Activated T-helper 1 cell treated with anti-CD3 and anti-CD28 coated beads, Interleukin-2, amount 50 U/mL, for 16 hours (primary cell): ENCODE measurements at places on chromosomes 3 and 15.

DNA sequence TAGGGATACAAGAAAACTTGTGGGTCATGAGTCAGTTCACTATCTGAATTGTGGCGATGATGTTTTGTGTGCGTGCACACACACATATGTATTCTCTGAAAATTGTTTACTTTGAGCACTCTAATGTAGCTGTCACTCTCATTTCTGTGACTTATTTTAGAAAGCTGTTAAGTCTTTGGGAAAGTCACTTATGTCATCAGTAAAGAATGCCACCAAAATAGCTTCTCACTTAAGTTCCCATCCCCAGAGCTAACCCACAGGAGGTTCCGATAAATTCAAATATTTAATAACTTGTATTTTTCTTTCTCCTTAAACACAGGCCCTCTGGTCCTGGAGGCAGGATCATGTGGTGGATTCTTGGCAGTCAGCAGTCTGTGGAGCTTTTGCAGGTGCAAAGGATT is 138.3 kb downstream of the LRIG1 start:
- no peak for DNase-seq

- no peak for DNase-seq
Observed at GRCh38 chr3:152254041-152254440, 14.7 kb upstream of the MBNL1 start.

DNA sequence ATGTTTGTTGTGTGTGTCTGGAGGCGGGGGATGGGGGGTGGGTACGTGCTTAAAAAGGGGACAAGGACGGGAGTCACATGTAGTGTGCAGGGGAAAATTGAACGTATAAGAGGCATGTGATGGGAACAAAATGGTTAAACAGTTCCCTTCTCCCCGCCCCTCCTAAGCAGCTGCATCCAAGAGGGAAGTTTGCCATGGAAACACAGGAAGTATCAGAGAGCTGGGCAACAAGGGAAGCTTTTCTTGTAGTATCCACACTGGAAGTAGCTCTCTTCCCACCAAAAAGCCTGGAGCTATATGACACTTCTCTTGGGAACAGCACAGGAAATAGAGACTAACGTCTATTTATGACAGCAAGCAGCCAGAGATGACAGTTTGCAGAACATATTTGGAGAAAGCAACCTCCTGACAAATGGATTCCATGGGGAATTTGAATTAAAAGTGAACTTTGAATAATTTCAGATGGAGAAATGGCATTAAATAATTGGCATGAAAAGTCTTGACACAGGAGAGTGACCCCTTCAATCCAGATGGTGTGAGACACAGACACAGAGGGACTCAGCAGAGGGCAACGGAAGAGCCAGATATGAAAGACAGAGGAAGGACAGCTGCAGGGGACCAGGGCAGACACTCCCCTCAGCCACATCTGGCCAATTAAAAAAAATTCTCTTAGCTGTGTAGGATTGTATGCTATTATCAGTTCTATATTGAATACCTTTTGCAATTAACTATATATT is 294.2 kb upstream of the TBL1XR1 start:
- no peak for DNase-seq

GRCh38 chr3:54358969-54359694 is 236.8 kb downstream of the CACNA2D3 start:
- no peak for DNase-seq

GRCh38 chr15:27832237-27832596 is 266.9 kb downstream of the OCA2 start:
- no peak for DNase-seq
